ENCODE measurements at places on chromosomes 16 and 17.

GRCh38 chr17:10875430-10875851 lies 37.6 kb upstream of the PIRT start:
- no peak for DNase-seq

GRCh38 chr16:10078541-10078949 lies 103.7 kb downstream of the GRIN2A start:
- DNase-seq = no peak

- DNase-seq = no peak
Observed at GRCh38 chr17:83018658-83019193, 60.7 kb upstream of the METRNL start.

- no peak for DNase-seq
Observed at GRCh38 chr17:10713318-10713717, 15.9 kb downstream of the ADPRM start.

DNA sequence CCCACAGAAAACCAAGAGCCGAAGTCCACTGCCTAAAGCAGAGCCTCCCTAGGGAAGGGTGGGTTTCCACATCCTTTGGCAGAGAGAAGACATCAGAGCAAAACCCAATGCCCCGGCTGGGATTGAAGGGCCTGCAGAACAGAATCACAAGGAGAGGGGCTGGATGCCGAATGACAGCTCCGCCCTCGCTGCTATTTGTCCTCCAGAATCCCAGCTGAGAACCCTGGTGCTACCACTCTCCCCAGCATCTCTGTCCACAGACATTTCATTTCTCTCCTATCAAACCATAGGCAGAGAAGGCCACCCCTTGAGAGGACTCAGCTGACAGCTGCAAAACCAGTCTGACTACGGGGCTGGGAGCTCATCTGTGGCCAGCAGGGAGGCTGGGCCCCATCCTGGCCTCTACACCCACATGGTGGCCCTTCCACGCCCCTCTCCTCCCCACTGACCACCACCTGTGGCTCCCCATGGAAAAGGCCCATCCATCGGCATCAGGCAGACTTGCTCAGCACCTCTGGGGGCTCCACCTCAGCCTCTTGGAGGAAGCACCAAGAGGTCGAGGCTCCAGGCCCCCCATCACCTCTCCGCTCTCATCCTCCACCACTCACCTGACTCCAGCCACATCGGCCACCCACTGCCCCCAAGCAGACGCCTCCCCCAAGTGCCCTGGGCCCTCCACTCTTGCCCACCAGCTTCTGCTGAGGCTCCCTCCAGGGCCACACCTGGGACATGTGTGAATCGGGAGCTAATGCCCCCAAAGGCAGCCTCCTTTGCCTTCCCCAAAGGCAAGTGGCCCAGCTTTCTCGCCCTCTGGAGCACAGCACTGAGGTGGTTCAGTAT lies 288.5 kb downstream of the C16orf95 start:
- DNase-seq = no peak
